Stimulated activated CD4-positive, alpha-beta T cell treated with anti-CD3 and anti-CD28 coated beads, Interleukin-15, amount 100 ng/mL, for 1 hour (primary cell): ENCODE measurements at places on chromosomes 2 and 18.

- DNase-seq, result no peak
Observed at GRCh38 chr18:78960709-78961108, 18.9 kb upstream of the SALL3 start.

- DNase-seq, result no peak
Observed at GRCh38 chr2:106030287-106031268, 163.5 kb downstream of the UXS1 start.

GRCh38 chr2:10814571-10815331 lies 2.2 kb upstream of the PDIA6 start:
- no peak for DNase-seq

DNA sequence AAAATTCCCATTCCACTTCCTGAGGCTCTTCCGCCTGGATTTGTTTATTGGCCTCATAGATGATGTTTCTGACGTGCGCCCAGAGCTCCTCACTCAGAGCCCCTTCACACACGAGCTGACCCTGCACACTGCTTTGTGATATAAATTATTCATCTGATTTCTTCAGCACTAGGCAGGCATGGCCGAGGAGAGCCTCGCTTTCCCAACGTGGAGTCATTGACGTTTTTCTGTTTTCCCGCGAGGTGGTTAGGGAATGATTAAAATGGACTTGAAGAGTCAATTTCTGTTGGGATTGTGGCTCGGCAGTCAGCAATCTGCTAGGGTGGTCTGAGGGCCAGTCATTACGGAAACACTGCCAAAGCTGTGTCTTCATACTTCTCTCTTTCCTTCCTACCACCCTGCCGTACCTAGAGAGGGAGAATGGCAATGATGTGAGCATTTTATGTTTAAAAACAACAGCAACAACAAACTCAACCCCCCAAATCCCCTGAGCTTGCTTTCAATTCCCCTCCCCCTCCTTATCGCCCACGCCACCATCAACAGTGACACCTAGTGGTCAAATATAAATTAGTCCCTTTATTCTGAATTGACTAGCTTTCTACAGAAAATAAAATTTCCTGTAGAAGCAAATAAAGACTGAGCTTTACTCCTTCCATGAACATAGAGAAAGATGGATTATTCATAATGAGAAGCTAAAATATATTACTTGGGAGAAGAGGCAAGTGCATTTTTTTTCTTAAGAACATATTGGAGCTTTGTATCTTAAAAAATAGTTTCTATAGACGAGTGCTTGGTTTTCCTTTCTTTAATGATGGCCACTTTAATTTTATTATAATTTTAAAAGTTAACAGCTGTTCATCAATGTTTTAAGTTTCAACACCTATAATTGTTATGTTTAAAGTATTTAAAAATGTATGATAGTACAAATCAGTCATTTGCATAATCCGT lies 285.1 kb downstream of the MTX2 start:
- DNase-seq, result no peak

GRCh38 chr18:58180738-58181353 lies 136.8 kb downstream of the NEDD4L start:
- DNase-seq, result peak; percentile 30

GRCh38 chr2:121171625-121172119 lies 113.3 kb downstream of the TFCP2L1 start:
- no peak for DNase-seq

DNA sequence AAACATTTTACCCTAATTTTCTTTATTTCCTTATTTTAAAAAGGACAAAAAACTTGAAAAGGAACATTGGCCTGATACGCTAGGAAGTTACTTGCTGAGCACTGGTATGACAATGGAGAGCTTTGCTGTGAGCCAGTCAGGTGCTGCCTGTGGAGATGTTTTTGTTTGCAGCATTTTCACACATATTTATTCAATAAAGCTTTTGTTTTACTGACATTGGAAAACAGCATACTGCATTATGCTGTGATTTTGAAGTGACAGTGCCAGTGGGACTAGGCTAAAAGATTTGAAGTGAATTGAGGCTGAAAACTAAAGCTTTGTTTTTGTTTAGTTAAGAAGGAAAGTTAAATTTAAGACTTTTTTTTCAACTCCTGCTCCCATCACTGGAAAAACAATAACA lies 470.7 kb upstream of the ZEB2 start:
- DNase-seq, result no peak

DNA sequence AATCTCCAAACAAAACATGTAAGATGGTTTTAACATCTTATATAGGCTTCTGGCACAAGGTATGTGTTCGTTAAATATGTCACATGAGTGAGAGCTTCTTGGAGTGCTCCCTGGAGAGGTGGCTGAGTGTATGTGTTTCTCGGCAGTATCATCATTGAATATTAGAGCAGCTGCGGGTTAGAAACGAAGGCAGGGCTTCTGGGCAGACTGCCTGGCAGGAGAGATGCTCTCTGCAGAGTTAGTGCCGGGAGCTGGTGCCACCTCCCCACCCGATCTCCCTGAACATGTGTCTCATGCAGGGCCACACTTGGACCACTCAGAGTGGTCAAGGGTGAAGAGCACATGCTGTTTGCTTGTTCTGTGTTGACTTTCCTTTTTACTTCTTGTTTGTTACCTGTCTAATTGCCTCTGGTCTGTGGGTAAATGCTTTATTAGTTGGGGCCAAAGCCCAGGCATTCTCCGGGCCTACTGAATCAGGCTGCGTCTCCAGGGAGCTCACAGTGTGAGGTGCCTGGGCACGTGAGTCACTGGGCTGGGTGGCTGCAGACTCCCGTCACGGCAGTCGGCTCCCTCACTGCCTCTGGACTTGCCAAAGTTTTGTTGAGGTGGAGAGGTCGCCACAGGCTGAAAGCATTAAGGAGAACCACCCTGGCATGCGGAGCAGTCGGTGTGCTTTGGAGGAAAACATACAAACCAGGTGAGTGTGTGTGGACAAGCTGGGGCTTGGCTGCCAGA lies 246.6 kb downstream of the FHOD3 start:
- DNase-seq, result no peak

GRCh38 chr2:9972621-9973479 lies 21.4 kb downstream of the GRHL1 start:
- no peak for DNase-seq

DNA sequence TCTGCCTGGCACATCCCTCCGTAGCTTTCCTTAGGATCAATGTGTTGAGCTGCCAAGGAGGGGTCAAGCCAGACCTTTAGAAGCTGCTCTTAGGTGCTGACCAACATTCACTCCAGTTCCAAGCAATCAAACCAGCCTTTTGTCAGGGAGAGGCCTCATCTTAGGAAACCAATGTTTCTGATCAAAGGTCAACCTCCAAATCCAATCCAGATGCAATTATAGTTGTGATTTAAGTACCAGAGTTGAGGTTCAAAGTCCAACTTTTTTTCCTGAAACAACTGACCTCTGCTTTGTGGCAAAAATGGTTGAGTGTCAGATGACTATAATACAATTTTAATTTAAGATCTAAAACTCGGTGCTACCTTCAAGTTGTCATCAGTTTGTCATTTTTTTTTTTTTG lies 303.4 kb downstream of the ALK start:
- DNase-seq, result no peak

DNA sequence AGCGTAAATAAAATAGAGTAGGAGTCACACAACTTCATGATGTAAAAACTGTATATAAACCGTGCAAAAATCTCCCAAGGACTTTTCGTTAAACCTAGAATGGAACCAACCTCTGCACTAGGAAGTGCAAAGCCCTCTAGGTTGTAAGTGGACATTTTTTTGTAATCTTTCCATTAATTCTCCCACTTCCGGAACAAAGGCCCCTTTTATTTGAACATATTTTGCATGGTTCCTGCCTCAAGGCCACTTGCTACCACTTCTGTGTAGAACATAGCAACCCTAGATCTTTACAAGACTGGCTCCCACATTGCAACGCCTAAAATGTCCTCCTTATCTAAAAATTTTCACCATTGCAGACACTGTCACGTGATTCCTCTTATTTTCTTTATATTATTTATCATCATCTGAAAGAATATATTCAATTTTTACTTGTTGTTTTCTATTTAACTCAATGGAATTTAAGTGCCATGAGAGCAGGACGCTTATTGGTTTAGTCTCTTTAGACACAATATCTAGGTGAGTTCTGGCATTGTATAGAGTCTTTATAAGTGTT lies 249.6 kb upstream of the TMEFF2 start:
- DNase-seq, result no peak

GRCh38 chr2:11720752-11721151 lies 25.7 kb upstream of the LPIN1 start:
- DNase-seq, result no peak
